Bone marrow (tissue), 2 donors: ENCODE measurements at places on chromosomes 5 and 9.

DNA sequence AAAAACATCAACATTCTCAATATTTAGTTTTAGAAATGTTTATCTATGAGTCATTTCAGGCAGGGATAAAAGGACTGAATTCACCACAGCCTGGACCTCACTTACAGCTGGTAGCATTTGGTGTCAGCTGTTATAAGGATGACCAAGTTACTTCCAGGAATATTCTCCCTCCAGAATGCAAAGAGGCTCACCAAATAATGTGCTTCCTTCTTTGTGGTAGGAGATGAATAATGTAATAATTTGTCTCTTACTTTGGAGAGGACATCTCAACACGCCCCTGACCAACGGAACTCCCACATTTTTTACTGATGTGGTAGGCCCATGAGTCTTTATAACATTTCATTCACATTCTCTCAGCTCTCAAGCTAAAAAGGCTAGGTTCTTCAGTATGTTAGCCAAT is 825.9 kb upstream of the GRAMD2B start:
- DNase-seq = no peak

GRCh38 chr5:89994266-89994665 is 415.3 kb downstream of the CETN3 start:
- no peak for DNase-seq

- no peak for DNase-seq
Measured at GRCh38 chr5:67858471-67859031, 357.0 kb upstream of the PIK3R1 start.

- no peak for DNase-seq
Measured at GRCh38 chr5:43156388-43156787, 35.6 kb upstream of the NIM1K start.
